Esophagus muscularis mucosa (tissue), 4 donors: ENCODE measurements at places on chromosomes 7 and 10. TPM values are rescaled to one million over a fixed set of nuclear protein-coding genes. Genes with fewer than 3 reads are reported as not detected.

AKR1C4 gene
- not detected for total RNA-seq

DNA sequence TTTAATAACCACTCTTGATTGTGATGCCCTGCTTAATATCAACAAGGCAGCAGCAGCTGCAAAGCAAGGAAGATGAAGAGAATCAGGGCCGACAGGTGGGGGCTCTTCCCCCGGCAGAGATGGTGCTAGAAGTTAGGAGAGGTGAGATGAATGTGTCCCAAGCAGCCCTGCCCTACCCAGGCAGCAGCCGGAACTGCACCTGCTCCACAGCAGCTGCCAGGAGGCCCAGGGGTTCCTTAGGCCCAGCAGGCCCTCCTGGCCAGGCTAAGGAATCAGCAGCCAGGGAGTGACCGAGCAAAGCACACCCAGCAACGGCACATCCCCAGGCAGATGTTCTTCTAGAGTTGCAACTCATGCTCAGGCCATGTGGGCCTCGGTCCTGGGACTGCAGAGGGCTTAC is 17.9 kb downstream of the AFAP1L2 start:
- no peak for DNase-seq

DGKB gene
- total RNA-seq = 18.5 TPM

DNA sequence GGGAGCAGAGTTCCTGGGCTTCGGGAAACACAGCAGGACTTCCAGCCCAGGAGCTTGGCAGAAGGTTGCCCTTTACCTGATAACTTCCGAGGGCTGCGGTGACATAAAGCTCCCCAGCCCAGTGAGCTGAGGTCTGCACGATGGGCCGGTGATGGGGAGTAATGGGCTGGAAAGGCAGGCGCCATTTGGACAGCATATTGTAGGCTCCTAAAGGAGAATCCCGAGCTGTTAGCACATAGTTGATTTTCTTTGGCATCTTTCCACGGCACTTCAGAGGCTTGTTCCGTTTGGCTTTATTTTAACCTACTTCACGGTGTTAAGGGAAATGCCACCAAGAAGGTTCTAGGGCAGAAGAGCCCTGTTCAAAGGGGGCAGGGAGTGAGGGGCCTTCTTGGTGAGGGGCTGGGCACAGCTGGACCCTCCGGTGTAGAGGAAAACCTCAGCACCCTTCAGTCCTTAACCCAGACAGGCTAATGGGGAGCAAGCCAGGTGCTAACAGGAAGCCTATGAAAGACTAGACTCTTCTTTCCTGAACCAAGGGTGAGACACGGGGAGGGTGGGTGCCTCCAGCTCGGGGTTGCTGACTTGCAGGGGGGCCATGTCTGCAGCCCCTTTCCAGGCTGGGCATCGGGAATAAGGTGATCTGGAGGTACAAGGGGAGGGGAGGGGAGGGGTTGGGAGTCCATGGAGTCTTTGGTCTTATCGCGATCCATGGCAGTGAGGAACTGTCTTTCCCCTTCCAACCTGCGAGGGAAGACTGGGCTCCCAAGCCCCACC is 347.7 kb downstream of the GLRX3 start:
- no peak for DNase-seq

- DNase-seq = no peak
Observed at GRCh38 chr7:16791071-16791470, 13.7 kb downstream of the AGR2 start.

GRCh38 chr7:80902019-80902418 is 16.8 kb downstream of the SEMA3C start:
- DNase-seq = no peak

- DNase-seq = no peak
Observed at GRCh38 chr7:148201992-148202391, 388.6 kb upstream of the C7orf33 start.

- DNase-seq = no peak
Observed at GRCh38 chr7:137987968-137988367, 13.9 kb downstream of the CREB3L2 start.

- no peak for DNase-seq
Observed at GRCh38 chr7:42210779-42211178, 26.2 kb downstream of the GLI3 start.

DNA sequence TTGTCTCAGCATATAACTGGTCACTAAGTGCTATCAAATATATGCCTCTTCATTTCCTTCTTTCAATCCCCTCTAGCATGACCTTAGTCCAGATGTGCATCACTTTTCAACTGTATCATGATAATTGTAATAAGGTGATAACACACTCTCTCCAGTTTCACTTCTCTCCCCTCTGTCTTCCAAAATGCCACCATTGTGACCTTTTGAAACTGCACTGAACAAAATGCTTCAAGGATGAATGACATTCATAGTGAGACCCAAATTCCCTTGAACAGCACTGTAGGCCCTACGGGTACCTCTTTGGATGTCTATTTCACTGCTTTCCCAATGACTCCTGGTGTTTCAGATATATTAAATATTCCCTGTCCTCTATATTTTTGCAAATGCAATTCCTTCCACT is 224.8 kb downstream of the DNAJB9 start:
- DNase-seq = no peak

DNA sequence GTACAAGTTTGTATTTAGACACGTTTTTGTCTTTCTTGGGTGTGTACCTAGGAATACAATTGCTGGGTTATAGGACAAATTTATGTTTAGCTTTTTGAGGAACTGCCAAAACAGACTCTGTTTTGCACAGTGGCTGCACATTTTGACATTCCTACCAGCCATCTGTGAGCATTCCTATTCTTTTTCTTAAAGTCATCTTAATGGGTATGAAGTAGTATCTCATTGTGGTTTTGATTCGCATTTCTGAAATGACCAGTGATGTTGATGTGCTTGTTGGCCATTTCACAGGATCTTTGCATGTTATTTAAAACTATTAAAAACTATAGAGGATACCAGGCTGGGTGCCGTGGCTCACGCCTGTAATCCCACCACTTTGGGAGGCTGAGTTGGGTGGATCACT is 32.6 kb upstream of the IL15RA start:
- DNase-seq = no peak

IL2RA gene
- total RNA-seq = 17.4 TPM

DNA sequence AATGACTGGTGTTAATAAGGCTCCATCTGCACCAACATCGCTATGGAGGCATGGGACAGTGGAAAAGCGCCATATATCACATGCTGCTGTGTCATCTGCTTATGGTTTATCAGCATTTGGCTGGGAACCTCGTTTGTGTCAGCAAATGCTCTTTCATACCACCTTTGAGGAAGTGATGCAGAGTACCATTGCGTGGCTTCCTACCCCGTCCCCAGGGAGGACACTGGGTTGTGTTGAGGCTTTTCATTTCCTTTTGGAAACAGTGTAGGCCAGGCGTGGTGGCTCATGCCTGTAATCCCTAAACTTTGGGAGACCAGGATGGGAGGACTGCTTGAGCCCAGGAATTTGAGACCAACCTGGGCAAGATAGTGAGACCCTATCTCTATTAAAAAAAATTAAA is 6.8 kb downstream of the TACR2 start:
- DNase-seq = no peak

DNA sequence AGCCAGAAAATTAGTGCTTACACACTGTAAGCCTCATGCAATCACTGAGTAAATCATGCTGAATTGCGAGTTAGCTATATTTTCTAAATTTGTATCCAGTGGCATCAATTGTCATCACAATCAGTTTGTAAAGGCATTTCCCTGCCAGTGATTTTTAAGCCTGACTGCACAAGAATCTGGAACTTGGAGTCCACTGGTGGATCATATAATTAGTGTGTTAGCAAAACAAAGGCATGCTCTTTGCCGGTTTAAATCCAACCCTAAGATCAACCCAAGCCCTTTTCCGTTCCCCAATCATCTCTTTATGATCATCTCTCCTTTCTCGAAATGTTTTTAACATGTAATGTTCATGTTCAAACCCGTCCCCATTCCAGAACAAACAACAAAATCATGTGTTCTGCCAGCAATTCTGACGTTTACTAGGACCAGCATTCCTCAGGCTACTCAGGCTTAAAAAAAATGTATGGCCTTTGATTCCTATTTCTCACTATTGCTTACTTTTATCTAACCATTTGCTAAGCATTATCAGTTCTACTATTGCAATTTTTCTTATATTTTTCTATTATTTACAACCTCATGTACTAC is 649.2 kb downstream of the SORCS1 start:
- DNase-seq = no peak

DNA sequence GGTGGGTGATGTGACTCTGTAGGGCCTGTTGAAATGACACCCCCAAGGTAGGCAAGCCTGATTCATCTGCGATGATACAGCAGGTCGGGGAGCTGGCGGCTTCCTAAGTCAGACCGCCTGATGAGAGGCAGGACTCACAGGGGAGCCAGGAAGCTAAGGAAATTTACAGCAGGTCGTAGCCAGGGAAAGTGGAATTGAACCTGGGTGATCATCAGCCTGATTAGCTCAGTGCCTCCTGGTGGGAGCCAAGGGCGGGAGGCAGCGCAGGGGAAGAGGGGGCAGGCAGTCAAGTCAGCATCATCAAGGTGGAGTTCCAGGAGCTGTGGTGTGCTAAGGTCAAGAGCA is 18.5 kb upstream of the TRIM56 start:
- no peak for DNase-seq

RGS10 gene
- 41.6 TPM for total RNA-seq

GRCh38 chr10:32023264-32023663 is 33.0 kb downstream of the KIF5B start:
- DNase-seq = no peak

DNA sequence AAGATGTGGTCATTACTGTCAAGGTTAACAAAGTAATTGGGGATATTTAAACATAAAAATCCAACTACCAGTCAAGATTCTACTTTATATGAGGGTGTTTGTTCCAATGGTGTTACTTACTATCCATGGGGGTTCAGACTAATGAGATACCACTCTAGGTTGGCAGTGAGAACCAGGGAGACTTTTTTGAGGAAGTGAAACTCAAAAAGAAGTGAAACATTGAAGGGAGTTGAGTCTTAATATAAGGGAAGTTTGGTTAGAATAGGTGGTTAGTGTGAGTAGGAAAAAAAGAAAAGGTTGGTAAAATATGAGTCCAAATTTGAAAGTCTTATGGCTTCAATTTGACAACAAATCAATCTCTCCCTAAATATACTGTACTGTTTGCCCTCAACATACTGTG is 123.6 kb upstream of the ANK3 start:
- no peak for DNase-seq

- DNase-seq = no peak
Observed at GRCh38 chr10:51188866-51189265, 114.6 kb downstream of the PRKG1 start.
